ENCODE measurements at places on chromosomes 1 and 21.

DNA sequence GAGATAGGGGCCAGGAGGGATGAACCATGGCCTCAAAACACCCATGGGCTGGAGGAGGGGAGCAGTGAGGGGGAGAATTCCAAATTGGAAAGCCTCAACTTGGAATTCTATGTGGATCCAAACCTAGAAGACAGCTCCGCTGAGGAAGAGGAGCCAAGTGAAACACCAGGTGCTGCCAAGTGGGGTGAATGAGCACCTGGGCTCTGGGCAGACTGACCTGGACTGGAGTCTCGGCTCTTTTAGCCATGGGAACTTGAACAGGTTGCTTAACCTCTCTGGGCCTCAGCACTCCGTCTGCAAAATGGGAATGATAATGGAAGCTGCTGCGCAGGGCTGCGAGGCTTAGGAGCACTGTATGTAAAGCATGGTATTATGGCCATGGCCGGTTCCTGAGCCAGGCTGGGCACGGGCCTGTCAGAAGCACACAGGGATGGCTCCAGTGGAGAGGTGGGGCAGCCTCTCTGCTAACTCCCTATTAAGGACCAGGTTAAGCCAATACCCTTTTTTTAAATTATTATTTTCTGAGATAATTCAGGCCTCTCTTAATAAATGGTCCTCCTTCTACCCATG lies 81.5 kb downstream of the SYT2 start:
- no peak for DNase-seq

DNA sequence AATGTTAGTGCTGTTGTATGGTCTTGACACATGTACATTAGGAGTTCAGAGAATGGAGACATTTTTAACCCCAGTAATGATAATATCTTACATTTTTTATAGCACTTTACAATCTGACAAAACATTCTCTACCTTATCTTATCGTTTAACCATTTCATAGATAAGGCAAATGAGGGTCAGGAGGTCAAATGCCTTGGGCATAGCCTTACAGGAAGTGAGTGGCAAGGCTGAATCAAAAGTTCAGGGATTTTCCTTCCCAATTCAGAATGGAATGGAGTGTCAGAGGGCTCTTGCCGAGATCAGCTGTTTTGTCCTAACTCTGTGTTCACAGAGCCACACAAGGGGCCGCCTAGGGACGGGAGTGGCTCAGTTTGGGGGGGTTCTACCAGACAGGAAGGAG lies 57.6 kb upstream of the AK4 start:
- no peak for DNase-seq

DNA sequence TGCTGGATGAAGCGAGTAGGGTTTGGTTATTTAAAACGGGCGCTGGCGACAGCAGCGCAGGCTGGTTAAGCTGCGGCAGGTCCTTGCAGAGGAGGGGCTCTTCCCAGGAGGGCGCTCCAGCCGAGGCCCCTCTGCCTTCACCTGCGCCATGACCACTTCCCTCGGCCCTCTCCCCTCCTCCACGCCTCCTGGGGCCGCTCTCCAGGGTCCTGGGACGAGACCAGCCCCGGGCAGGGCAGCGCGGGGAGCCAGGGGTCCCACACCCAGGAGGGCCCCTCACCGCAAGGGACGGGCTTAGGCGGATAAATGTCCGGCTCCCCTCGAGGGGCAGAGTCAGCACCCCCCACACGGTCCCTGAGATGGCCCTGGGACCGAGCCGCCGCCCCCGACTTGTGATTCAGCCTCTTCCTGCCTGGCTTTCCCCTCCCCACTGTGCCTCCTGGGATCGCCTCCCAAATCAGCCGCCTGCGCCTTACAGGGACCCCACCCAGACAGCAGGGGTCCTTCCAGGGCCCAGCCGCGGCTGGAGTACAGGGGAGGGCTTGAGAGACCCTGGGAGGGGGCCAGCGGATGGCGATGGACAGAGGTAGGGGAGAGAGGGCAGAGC lies 380.7 kb downstream of the MATN1 start:
- DNase-seq: no peak

DNA sequence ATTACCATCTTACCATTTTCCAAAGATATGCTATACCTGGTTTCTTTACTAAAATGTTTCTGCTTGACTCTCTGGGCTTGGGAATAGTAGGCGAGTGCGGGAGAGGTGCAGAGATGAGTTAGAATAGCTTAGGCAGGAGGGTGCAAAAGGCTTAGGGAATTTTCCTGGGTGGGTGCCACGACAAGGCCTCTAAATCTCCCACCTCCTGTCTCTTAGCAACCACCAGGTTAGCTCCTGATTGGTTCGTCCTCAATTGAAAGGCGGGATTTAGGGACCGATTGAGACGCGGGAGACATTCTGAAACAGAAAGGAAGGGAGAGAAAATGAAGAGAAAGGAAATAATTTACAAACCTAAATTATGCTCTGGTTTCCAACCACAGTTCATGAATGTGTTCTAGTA lies 3.1 kb downstream of the ACKR1 start:
- DNase-seq: peak; percentile 43

DNA sequence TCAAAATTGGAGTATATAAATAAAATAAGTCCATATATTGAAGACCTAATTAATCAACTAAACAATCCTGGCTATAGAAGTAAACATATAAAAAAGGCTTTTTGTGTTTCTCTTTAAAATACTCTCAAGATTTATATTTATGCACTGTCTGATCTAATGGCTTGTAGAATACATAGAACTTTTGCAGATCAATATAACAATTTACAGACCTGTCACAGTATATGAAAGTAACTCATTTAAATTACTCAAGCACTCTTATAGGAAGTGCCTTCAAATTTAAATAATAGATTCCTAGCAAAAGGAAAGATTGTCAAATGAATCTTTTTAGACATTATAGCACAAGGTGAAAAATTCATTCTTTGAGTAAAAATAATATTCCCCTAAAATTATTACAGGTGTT lies 615.8 kb upstream of the RGS18 start:
- DNase-seq: no peak

GRCh38 chr1:153344718-153345025 lies 4.0 kb downstream of the PGLYRP4 start:
- DNase-seq: no peak

- no peak for DNase-seq
These were observed 34.1 kb upstream of the C1orf198 start for GRCh38 chr1:230902349-230902923.

DNA sequence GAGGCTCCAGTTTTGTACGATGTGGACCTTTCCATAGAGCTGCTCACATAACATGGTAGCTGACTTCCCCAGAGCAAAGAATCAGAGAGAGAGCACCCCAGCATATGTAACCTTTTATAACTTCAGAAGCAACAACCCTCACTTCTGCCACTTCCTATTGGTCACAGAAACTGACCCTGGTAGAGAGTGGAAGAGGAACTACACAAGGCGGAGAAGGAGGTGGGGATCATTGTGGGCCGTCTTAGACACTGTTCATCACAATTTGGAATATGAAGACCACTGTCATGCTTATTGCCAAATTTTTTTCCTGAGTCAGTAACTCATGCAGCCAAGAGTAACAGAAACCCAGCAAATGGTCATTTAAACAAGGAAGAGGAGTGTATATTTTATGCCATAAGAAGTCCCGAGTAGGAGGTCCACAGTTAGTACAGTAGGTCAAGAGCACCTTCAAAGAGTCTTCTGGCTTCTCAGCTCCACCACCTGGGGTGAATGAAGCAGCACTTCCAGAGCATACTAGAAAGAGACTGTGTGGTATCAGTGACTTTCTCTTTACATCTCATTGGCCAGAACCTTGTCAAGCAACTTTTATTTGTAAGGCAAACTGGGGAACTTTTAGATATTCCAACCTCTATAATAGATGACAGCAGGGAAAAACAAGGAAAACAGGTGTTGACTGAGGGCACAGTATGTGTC lies 71.8 kb downstream of the ODF2L start:
- DNase-seq: no peak

GRCh38 chr1:37486680-37487618 lies 12.6 kb downstream of the ZC3H12A start:
- DNase-seq: peak; percentile 85

DNA sequence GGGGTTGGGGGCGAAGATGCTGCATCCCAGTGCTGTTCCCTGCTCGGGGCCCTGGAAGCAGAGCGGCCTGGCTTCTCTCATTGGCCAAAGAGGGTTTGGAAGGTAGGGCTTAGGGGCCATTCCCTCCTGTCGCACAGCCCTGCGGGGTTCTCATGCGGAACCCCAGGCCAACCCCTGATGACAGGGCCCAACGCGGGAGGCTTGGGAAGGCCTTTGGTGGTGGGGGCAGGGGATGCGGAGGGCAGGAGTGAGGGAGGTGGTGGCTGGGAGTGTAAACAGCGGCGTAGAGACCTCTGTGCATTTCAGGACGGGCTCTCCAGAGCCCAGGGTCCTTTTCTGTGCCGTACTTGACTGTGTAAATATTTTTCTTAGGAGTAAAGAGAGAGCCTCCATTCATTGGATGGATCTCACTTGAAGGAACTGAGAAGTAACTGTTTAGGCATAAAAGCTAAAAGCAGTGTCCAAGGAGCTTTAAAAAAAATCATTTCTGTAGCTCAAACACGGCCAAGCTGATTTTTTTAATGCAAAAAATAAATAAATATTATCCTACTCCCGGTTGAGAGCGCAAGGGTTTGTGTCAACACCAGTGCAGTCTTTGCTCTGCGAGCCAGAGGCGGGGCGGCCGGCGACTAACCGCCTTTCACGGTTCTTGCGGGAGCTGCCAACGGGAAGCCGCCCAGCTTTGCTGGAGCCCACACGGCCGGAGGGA lies 169.1 kb downstream of the PRDM16 start:
- DNase-seq: no peak

GRCh38 chr21:45414396-45415187 lies 9.6 kb downstream of the COL18A1 start:
- DNase-seq: no peak

- DNase-seq: no peak
These were observed 16.2 kb downstream of the GIPC2 start for GRCh38 chr1:78061825-78062523.

- no peak for DNase-seq
These were observed at the start of gene VASH2 for GRCh38 chr1:212950243-212951125. TSS of gene VASH2 (plus strand) at chr1:212950541. CDS start at chr1:212951543, 1,002 bp downstream.
